ENCODE measurements at places on chromosomes 2 and 18.
A peak's percentile ranks its signal among the peaks of the same experiment; 100 is the strongest.

DNA sequence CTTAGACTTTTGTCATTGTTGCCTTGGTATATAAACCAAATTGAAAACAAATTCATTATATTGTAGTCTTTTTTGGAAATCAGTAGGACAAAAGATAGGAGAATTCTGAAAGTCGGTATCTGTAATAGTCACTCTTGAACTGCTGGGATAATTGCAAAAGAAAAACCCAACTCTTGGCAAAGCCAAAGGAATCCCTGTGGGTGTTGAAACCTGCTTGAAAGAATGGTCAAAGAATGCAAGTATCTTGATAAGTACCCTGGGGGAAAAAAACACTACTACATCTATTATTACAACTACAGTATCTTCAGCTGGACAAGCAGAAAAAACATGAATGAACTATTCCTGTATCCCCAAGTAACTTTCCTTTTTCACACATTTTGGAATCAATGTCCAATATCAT lies 7.3 kb upstream of the FAM237A start:
- DNase-seq: no peak

DNA sequence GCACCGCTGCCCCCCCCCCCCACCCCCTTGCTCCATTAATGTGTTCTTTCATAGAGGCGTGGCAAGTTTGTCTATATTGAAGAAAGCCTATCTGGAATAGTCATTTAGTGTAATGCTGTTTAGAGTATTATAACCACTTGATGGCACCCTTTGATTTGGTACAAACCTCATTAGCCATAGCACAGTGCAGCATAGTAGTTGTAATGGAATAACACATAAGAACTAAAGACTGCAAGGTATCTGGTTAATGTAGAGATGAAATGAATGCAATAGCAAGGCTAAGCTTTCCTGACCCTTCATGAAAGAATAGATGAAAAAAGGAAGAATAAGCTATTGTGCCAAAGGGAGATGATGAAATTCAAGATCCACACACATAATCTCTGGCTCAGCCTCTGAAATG lies 81.9 kb downstream of the EHBP1 start:
- DNase-seq: no peak

GRCh38 chr18:50987261-50987660 lies 19.4 kb downstream of the ELAC1 start:
- no peak for DNase-seq

DNA sequence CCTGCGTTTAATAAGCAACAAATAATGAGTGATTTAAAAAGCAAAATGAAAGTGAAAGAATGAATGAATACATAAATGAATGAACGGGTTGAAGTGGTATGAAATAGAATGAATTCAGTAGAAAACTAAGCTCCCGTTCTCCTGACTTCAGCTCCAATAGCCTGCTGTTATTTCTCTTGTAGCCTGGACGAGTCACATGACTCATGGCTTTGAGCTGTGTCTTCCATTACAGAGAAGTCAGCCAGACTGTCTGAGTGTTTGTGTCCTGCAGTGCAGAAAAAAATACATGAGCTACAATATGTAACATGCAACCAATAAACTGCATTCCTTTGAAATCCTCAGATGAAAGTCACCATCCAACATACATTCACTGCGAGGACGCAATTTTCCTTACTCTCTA lies 21.2 kb downstream of the SCG2 start:
- DNase-seq: no peak

DNA sequence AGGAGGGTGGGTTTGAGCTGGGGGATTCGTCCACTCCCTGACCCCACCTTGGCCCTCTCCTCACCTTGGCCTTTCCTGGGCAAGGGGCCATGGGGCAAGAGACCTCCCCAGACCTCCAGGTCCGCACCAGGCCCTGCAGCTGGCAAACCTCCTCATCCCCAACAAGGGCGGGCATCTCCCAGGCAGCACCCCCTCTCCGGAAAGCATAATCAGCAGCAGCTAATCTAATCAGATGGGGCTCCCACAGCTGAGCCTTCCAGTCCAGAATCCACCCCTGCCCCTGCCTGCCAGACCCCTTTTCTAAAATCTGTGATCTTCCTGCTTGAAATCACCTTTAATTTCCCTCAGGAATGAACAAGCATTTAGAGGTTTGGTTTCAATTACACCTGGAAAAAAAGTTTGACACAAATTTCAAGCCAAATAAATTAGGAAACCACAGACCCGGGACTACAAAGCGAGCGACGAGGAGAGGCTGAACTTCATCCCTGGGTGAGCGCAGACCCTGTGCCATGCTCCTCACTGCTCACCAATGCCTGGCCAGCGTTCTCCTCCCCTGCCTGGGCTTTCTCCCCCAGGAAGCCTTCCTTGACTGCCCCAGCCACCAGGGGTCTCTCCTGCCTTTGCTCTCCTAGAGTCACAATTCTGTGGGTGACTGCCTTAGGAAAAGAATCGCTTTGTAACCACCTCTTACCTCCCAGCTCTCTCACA lies 143.0 kb upstream of the MYCN start:
- DNase-seq: no peak

- DNase-seq: no peak
Observed at GRCh38 chr2:215136669-215137328, 1.6 kb downstream of the ABCA12 start.

GRCh38 chr2:33034784-33035183 lies 88.0 kb downstream of the LTBP1 start:
- DNase-seq: no peak

GRCh38 chr2:56008661-56009431 lies 85.3 kb upstream of the EFEMP1 start:
- no peak for DNase-seq

- no peak for DNase-seq
Observed at GRCh38 chr2:240570531-240571313, 2.4 kb downstream of the RNPEPL1 start.

DNA sequence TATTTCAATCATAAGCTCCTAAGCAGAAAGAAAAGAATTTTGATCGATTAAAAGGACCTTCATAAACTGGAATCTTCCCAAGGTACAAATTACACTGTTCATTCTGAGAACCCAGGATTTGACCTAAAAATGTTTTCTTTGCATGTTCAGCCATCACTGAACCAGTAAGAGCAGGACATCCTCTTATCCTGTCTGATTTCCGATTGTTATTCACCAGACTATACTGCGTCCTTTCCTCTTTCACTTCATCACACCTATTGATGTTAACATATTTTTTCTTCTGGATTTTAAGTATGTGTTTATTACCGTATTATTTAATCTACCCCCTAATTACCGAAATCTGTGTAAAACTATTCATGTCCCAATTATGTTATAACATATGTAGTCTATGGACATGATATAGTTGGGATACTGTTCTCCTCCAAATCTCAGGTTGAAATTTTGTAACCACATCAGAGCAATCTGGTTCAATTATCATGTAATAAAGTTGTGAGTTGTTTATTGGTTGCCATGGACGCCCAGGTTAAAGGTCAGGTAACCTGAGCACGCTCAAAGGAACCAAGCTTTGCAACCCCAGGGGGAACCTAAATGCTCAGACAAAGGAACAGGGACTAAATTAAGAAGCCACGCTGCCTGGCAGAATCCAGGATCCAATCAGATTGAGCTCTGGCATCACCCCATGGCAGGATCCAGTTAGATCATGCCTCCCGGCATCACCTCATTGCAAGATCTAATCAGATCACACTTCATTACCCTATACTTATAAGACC lies 11.6 kb upstream of the TBC1D8 start:
- no peak for DNase-seq

DNA sequence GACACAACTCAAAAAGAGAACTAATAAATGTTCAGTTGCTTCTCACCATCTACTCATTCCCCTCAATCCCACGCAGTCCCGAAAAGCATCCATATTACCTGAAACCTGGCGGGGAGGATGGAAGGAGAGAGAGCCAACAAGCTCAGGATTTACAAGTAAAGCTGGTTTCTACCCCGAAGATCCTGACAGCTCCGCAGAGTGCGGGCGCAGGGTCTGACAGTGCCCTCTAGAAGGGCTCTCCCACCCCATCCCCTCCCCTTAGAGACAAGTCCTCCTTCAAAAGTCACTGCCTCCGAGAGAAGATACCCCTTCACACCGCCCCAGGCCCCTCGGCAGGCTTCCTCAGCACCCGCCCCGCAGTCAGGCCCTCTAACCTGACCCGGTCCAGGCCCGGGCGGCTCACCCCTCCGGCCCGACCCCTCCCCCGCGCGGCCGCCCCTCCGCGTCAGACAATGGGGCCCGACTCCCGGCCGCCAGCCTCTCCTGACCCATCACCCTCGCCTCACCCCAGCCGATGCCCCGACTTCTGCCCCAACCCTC lies 550 bp downstream of the RAB1A start:
- DNase-seq: peak; percentile 27

GRCh38 chr2:236718207-236718992 lies 148.8 kb downstream of the ACKR3 start:
- DNase-seq: no peak

GRCh38 chr2:128637481-128638155 lies 318.9 kb upstream of the HS6ST1 start:
- DNase-seq: no peak

GRCh38 chr2:212428681-212429478 lies 109.7 kb downstream of the ERBB4 start:
- DNase-seq: no peak

DNA sequence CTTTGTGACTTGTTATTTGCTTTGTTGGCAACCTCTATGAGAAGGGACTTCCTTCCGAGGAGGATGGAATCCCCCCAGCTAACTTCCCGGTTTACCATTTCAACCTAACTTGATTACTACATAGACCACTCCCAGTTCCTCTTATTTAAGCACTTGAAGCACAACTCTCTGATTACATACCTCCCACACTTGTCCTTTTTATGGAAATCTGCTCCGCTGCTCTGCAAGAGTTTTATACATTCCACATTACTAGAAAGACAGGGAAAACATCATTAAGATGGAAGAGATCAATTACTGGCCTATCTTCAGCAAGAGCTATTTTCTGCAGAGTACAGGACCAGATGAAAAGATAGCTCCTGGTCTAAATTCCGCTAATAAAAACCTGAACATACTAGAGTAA lies 160.0 kb upstream of the PGAP1 start:
- no peak for DNase-seq

DNA sequence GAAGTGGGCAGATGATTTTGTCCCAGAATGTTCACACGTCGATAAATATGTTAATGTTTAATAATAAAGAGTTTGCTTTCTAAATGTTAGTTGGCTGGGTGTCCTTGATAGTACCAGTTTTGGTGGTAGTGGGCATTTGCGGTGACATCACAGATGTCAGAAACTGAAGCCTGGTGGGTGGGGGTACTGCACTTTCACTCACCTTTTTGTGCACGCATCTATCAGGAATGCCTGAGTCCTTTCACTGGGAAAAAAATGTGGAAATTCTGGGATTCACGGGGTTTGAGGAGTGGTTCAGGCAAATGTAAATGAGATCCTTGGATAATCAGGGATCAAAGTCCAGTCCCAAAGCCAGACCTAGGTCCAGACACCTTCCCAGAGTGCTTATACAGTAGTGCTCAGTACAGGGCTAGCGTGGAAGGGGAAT lies 3.2 kb downstream of the EPAS1 start:
- no peak for DNase-seq

DNA sequence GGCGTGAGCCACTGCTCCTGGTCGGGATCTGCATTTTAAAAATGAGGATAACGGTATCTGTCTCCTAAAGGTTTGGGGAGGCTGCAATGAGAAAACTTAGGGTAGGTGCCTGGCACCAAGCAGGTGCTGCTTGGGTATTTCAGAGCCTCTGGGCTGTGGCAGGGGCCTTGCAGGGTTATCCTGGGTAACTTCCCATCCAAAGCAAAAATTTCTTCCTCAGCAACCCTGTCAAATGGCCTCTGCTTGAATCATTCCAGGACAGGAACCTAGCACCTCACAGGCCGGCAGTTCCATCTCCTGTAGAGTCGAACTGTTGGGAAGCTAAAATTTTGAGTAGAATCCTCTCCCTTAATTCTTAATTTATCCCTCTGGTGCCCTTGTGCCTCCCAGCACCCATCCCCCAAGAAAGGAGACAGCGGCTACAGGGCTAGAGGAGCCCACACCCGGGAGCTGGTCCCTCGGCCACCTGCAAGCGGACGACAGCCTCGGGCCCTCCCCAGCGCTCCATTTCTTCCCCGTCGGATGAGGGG lies 868 bp downstream of the CGREF1 start:
- DNase-seq: no peak

GRCh38 chr2:35522450-35522849 lies 833.1 kb upstream of the CRIM1 start:
- DNase-seq: no peak

GRCh38 chr2:88521445-88522073 lies 69.1 kb upstream of the FOXI3 start:
- no peak for DNase-seq

- no peak for DNase-seq
Observed at GRCh38 chr2:26243470-26244308, 743 bp downstream of the HADHA start.

DNA sequence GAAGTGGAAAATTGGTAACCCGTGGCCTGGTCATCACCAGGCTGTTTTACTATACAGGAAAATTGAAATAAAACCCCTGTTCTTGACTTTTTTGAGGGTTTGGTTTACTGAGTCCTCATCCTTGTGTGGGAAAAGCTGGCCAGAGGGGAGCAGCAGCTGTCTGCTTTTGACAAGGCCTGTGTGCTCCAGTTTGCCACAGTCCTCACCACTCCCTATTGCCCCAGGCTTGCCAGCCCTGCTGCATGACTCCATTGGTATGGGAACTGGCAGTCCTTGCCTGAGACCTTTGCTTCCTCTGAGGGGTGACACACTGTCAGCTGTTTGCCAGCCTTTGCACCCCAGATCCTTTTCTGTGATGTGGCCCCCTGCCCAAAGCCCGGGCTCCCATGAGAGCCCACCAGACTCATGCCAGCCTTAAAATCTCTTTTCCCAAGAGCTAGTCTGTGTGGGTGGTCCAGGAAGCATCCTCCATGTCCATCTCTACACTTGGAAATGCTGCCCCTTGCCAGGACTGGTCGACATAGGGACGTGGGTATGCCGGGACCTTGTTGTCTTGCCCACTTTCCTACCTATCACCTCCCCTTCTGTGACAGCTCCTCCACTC lies 39.0 kb downstream of the GLI2 start:
- DNase-seq: no peak

- DNase-seq: no peak
Observed at GRCh38 chr2:120845277-120845676, 109.6 kb downstream of the GLI2 start.

GRCh38 chr2:9665898-9666297 lies 35.1 kb upstream of the YWHAQ start:
- no peak for DNase-seq

DNA sequence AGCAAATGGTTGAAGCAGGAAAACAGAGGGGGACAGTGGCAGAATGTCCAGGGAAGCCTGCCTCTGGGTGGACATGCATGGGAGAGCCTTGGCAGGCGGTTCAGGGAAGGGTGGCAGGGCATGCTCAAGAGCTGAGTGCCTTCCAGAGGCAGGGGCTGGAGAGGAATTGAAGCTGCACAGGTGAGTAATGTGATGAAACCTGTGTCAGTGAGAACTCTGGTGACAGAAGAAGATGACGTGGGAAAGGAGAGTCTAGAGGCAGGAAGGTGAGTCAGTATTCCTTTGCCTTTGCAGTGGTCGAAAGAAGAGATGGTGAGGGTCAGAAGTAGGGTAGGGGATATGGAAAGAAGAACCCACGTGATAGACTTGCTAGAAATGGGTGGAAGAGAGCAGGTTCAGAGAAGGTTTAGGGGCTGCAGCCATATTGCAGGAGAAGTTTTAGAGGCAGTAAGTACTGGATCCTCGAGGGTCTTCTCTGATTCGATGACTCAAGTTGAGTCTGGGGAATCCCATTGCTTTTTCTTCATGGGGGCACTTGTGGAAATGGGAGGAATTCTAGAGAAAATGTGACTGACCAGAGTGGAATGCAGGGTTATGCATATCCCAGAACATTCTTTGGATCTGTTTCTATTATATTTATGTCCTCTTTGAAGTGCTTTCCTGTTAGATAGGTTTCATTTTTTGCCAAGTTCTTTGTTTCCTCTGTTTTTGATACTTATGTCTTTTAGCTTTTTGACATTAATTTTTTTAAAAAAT lies 37.4 kb downstream of the TMEM87B start:
- DNase-seq: no peak
